ENCODE measurements at places on chromosomes 5 and 9.

DNA sequence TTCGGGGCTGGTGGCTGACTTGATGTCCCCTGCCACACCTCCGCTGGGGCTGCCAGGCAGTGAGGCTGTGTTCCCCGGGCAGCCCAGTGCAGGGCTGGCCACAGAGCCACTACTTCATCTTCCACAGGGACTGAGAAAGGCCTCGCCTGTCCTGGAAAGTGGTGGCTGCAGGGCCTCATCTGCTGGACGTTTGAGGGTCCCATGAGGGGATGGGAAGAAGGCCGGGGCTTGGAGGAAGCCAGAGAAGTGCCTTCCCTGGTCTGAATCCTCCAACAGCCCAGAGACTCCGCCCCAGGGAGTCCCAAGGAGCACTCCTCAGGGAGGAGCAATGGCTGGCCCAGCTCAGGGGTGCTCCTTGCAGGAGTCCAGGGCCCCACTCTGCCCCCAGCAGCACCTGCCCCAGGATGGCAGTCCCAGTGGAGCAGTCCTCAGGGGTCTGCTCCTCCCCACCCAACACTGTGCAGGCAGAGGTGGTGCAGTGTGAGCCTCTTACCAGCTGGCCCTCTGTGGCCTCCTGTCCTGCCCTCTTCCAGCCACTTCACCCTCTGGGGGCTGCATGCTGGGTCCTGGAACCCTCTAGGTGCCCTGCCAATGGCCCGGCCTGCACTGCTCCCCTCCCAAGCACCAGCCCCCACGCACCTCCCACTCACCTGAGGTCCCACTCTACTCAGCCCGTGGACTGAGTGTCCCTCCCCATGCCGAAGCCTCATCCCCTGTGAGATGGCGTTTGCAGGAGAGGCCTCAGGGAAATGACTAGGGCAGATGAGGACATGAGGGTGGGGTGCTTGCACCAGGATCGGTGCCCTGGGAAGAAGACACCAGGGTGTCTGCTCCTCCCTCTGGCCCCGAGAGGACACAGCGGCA is 47.3 kb upstream of the COL5A1 start:
- DNase-seq = no peak

DNA sequence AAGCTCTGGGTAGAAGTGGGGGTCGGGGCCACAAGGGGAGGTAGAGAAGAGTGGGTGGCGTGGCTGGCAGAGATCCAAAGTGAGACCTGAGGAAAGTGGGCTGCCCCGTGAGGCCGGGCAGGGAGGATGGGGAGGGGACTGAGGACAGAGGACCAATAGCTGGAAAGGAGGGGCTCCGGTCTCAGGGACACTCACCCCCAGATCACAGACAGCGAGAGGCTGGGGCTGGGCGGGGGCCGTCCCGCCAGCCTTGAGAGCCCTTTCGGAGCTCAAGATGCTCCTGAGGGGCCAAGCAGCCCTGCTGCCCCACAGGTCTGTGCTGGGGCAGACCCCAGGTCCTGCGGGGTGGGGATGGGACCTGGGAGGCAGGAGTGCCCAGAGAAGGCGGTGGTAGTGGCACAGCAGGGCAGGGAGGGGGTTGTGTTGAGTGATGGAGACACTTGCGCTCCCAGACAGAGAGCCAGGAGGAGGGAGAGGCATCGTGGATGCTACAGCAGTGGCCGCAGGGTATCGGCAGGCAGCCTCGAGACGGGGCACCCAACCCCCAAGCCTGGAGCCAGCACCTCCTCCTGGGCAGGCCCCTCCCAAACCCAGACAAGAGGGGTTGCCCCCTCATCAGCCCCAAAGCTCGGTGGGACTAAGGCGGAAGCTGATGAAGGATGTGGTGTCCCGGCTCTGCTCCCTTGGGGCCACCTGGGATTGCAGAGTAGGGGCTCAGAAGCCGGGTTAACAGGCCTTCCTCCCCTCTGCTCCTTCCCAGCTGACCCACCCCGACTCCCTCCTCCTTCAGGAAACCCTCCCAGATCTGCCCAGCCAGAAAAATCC is 3.4 kb downstream of the SARDH start:
- DNase-seq = no peak

DNA sequence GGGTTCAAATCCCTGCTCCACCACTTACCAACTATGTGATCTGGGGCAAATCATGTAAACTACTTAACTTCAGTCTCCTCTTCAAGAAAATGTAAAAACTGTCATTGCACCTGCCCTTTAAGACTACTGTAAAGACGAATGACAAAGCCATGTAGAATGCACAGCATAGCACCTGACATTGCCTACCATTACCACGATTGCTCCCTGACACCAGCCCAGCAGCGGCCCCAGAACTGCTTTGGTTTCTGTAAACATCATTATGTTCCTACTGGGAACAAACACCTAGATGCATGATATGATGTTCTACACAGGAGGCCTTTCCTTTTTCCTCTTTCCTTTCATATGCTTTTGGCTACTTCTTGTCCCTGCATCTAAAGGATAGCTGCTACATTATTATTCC is 23.1 kb upstream of the PLPP6 start:
- DNase-seq = no peak

DNA sequence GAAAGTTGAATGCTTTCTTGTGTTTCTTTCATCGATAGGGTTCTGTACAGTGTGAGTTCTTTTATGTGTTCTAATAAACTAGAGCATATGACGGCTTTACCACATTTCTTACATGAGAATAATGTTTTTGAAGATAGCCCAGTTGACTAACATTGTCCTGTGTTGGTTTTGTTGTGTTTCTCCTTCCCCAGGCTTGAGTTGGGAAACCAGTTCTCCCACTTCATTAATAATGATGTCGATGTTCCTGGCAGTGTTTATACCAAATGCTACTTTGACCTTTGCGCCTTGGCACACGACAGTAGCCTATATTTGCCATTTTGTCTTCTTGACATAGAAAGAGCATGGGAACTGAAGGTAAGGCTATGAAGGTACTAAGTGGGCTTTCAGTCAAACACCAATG is 14.4 kb upstream of the ZNF782 start:
- DNase-seq = no peak

DNA sequence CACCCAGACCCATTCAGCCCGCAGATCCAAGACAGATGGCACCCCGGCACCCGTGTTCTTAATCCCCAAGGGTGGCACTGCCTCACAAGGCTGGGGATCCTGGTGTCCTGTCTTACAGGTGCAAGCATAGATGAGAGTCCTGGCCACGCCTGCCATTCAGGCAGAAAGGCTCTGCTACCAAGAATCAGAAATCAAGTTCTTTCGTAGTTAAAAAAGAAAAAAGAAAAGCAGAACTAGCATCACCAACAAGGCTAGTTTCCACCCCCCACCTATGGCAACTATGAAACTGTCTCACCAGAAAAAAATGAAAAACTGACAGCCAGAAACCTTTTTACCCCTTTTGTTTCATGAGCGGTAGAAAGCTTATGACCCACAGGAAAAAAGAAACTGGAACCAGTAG is 170.4 kb downstream of the SYK start:
- DNase-seq = no peak

DNA sequence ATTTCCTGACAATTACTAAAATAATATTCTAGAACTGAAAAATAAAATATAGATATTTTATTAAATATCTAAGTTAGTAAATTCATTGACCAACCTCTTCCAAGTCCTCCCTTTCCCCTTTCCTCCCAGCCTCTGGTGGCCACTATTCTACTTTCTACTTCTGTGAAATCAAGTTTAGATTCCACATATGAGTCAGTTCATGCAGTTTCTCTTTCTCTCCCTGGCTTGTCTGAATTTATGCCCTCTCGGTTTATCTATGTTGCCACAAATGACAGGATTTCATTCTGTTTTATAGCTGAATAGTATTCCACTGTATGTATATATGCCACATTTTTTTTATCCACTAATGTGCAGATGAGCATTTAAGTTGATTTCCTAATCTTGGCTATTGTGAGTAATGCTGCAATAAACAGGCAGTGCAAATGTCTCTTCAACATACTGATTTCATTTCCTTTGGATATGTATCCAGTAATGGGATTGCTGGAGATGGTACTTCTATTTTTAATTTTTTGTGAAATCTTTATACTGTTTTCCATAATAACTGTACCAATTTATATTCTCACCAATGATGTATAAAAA is 52.3 kb downstream of the WDR36 start:
- DNase-seq = no peak

DNA sequence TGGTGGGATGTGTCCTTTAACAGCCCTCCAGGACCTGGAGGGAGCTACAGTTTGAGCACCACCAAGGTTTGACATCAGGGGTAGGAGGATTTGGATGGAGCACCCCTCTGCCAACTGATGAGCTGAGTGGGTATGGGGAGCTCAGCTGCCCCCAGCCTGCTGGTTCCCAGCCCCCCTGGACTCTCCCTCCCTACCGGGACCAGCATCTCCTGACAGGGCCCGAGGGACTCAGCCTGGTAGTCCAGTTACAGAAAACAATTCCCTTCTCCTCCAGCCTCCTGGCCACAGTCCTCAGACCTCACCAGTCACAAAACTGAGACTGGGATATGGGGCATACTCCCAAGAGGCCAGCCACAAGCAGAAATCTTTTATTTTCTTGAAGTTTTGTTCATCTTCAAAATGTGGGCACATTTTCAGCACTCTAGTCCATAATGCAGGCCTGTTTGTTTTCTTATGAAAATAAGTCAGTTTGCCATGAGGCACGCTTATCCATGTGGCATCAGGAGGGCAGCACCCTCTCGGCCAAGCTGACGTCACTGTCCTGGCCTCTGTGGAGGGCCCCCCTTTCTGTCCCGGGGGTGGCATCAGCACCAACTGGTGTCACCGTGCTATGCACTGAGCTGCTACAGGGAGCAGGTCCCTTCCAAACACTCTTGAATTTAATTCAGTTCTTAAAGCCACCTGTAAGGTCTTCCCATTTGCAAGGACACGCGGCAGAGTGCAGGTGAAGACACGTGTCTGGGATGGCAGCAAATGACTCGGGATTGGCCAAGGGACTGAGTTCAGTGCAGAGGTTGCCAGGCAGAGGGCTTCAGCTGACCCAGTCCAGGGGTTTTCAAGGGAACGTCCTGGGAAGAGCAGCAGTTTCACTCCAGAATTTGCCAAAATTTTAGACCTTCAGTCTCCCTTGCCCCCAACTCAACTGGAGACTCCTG is 187.6 kb downstream of the GADD45G start:
- no peak for DNase-seq

DNA sequence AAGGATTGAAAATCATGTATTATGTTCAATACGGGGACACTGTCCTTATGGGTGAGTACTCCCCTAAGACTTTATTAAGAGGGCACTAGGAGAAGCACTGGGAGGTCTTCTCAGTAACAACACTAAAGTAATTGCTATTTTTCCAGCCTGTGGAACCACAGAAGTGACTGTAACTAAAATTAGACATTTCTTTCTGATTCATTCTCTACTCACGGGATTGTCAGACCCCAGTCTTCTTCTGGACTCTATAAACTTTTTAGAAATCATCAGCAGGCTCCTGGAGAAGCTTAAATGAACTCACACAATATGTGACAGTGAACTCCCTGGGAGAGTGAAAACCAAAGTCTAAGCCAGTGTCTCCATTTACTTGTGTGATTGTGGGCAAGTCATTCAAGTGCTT is 14.5 kb downstream of the TLR4 start:
- DNase-seq = no peak

DNA sequence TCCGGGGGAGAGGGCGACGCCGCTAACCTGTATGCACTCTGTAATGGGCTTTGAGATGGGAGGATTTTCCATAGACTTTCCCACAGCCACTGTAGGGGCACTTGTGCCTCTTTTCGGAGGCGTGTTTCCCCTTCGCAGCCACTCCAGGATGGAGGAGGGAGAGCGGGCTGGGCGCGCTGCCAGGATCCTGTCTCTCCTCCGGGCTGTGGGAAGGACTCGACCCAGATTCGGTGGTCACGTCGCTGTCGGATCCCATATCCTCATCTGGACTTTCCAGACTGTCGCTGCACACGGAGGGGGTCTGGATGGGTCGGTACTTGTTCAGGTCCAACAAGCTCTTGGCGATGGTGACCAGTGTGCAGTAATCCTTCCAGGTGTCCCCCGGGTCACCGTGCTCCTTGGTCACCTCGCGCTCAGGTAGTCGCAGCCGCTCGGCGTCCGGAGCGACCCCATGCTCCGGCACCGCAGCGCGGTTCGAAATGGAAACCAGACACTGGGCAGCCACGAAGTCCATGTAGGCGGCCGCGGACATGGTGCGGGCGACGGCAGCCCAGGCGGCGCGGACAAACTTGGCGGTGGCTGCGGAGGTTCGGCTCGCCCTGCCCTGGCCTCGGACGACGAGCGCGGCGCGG is 1.5 kb downstream of the KLF9 start:
- DNase-seq = no peak

GRCh38 chr9:27337833-27338526 is 41.0 kb upstream of the EQTN start:
- DNase-seq = no peak

GRCh38 chr9:21994556-21995005 is at the start of gene CDKN2B-AS1:
CDKN2B-AS1 (plus strand) TSS chr9:21994791.
- DNase-seq = no peak

GRCh38 chr5:81425569-81425968 is 31.6 kb upstream of the ACOT12 start:
- DNase-seq = no peak

DNA sequence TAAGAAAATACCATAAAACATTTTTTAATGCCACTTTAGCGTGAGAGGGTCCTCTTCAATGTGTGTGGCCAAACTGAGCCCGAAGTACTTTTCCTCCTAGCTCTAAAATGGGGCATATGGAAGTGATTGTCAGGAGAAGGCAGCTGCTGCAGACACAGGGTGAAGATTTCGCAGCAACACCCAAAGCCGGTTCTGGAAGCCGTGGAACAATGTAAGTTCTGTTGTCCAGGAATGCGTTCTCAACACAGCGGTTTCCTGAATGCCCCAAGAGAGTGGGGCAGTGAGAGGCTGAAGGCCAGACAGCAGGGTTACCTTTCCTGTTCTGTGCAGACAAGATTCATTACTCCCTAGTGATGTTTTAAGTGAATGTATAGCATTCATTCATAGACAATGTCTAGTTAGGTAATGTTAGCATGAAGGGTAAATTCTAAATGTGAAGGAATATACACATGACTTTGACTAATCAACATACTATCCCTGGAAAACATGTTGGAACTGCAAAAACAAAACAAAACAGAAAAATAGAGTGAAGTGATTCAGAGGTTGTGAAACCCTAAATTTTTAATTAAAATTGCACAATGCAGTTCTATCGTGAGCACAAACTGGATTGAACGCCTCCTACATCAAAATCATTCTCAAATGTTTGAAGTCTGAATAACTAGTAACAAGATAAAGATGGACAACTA is 197.0 kb upstream of the SEMA6A start:
- no peak for DNase-seq

DNA sequence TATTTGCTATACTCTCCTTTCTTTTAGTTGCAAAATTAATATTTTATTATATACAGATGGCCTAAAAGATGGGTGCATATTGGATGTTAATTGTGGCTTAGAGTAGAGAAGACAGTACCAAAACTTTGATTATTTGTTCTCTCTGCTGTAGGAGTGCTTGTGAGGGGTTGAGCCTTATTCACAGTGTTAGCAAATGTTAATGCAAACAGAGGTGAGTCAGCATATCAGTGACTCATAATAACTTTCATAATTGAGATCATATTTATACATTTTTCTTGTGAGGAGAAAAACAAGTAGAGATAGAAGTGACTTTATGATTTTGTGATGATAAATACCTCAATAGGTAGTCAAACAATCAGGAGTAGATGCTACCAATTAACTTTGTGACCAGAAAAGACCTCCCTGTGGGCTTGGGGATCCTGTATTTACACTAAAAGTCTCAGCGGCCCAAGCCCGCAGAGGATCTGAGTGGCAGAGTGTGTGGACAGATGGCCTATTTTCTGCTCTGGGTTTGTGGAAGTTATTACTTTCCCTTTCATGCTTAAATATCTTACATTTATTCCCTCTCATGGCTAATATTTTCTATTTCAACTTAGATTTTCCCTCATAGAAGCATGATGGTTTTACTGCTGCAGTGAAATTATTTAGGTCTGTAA is 226.5 kb downstream of the TAF11L14 start:
- no peak for DNase-seq
